ENCODE measurements at places on chromosomes 2 and 18.

DNA sequence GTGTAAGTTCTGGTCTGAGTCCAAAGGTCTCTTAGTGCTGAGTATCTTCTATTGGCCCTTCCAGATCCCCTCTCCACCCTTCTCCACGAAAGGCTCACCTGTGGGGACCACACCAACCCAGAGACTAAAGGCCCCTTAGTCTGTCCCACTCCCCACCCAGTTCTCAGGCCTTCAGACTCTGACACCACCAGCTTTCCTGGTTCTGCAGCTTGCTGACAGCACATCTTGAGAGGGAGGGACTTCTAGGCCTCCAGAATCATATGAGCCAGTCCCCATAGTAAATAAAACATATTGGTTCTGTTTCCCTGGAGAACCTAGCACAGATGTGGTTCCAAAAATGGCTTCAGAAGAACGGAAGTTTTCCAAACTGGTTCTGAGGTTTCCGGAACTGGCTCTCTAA lies 38.5 kb upstream of the KLF11 start:
- DNase-seq, result no peak

DNA sequence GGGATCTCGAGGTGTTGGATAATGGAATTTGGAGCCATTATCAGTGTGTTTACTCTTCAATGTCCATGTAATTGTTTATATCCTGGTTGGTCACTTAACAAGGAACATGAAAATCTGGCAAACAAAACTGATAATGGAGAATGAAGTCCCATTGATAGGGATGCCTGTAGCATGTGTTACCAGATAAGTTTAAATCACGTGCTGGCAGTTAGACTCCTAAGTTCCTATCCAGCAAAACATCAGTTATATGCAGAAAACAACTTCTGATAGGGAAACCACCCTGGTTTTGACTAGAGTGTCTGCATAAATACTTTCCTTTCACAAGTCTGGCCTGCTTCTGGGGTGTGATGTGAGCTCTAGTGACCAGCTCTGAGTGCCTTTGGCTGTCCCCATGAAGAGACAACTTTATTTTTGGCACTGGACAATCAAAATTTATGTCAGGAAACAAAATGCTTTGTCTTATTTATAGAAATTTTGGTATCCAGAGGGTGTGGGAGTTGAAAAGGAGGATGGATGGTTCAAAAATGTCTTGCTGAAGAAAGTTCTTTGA lies 82.0 kb downstream of the FHOD3 start:
- no peak for DNase-seq

GRCh38 chr2:10863837-10864236 lies 47.9 kb upstream of the KCNF1 start:
- no peak for DNase-seq

DNA sequence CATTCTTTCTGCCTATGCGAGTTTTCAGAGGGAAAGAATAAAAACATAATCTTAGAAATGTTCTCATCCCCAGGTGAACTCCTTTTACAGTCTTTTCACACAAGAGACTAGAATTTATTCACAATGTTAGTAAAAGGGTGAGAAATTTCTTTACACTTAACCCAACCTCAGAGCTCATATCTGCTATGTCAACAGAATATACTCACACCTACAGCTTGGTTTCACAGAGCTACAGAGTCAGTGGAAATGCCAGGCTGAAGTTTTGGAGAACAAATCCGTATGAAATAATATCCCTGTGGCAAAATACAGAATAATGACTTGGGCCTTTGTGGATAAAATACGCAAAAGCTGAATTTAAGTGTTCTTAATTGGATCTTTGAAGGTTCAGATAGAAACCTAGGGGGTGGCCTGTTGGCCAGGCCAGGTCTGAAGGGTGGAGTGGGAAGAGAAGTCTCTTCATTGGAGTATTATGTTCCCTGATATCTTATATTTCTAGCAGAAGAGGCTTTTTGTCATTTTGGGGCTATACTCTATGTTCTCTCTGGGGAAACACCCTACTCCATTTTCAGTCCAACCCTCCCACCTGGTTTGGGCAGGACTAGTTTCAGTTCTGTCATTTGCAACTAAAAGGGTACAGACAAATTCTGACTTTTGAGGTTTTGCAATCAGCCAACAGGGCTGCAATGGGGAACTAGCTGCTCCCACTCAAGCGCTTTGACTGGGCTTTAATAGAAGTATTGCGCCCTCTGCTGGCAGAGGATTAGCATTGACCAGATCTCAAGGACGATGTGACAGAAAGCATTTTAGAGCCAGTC lies 25.7 kb downstream of the FBXO48 start:
- DNase-seq, result peak; percentile 62

GRCh38 chr2:237025090-237025865 lies 60.4 kb upstream of the COPS8 start:
- no peak for DNase-seq

DNA sequence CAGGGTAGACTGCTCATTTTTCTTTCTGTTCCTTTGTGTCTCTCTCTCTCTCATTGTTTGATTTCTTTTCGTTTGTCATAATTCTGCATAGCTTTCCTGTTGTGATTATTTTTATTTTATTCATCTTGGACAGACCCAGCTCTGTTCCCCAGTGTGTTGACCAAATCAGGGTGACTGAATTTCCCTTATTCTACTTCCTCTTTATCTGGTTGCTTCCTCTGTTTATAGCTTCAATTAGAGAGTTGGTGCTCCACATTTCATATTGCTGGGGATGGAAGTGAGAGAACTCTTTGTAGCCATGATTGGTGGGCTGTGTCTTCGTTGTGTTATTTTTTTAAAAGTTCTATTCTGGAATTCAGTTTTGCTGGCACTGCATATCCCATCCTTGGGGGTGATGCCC lies 19.1 kb downstream of the PROKR1 start:
- DNase-seq, result no peak

- DNase-seq, result no peak
Measured at GRCh38 chr2:3377279-3377611, 373 bp downstream of the EIPR1 start.

- no peak for DNase-seq
Measured at GRCh38 chr2:230184727-230185578, 34.8 kb downstream of the SP110 start.

DNA sequence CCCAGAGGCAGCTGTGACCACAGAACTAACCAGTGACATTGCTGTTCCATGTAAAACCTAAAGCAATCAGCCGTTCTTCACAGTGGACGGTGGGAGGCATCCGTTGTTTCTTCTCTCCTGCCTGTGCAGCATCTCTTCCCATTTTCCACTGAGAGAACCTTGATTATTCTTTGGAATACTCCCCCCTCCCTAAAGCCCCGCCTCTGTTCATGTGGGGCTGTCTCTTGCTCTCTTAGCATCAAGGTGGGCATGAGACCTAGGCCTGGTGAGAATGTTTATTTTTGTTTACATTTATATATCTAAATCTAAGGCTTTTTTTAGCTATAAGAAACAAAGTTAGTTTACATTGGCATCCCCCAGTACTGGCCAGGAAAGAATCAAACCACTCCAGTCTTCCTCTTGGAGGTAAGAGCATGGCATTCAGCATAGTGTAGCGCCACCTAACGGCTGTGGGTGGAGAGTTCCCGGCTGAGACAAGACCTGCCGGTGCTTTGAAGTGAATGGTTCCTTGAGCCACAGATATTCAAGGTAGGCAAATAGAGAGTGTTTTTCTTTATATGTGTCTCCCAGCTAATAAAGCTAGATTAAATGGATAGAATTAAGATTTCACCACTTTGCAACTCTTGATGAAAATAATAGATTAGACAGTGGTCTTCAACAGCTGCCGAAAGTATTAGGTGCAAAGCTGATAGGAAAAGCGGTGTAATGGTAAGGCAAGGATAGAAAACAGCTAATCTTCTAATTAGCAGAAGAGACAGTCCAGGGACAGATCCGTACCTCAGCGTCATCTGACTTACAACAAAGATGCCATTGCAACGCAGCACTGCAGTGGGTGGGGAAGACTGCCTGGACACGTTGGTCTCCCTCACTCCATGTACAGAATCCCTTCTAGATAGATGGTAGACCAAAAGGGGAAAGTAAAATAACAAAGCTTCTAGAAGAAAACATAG lies 219.6 kb upstream of the RAB12 start:
- no peak for DNase-seq

DNA sequence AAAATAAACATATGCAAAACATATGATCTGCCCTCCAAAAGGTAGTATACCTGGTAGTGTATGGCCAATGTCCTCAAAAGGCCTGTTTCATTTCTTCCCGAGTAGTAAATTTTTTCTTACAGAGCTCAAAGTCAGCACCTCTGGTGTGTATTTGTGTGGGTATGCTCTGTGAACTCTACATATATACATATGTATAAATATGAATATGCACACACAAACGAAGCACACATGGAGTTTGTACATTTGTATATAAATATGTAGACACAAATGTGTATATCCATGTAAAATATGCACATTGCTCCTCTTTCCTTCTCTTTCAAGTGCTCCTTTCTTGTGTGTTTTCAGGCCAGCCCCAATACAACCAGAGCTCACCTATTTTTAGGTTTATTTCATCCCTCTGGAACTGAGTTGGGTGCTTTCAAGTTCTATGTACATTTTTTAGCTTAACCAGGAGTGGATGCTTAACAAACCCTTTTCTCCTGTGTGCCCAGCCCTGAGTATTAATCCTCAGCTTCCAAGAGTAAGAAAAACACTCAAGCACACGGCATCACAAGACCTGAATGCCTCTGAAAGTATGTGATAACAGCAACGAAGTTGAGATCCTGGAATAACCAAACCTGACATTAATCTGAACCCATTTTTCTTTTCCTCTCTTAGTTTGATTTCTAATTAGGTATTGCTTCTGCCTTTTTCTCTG lies 12.2 kb upstream of the GALNT5 start:
- no peak for DNase-seq

GRCh38 chr2:127343277-127343676 lies 44.5 kb downstream of the MAP3K2 start:
- DNase-seq, result no peak

GRCh38 chr2:108324531-108325255 lies 36.0 kb downstream of the SULT1C2 start:
- DNase-seq, result no peak

GRCh38 chr18:58499527-58500221 lies 129.2 kb downstream of the ALPK2 start:
- DNase-seq, result no peak

DNA sequence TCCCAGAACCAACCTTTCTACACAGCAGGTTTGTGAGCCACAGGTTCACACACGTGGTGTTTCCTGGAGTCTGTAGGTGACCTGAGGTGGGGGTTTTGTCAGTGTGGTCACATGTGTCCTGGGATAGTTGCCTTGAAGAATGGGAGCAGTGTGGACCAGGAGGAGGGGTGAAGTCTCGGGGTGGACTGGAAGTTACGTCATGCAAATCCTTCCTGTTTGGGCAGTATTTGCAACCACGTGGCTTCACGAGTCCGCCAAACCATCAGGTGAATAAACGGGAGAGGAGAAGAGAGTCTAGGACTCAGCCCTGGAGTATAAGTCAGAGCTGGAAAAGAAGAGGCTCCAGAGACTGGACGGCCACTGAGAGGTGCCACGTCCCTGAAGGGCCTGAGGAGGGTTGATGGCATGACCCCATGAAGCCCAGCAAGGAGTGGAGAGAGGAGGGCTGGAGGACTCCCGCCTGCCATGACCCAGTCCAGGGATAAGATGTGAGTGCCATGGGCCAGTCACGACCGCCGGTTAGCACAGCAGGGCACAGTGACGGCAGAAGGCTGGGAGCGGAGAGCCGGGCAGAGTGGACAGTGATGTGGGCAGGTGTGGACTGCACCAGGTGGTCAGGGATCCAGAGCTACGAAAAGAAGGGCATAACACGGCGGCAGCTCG lies 16.5 kb downstream of the LPIN1 start:
- DNase-seq, result no peak

DNA sequence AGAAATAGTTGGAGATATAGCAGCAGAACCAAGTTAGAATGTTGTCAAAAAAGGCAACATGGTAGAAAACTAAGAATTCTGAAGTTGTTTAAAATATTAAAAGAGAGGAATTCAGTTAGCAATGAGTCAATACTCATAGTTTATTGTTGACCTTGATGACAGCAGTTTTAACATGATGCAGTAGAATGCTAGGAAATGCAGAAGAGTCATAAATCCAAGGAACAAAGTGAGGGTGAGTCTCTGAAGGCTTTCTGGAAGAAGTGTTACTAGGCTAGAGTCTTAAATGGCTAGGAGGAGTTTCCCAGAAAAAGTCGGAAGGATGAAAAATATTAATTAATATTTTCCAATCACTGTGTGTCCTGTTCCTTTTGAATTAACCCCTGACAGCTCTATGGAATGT lies 807.3 kb downstream of the TSN start:
- no peak for DNase-seq

DNA sequence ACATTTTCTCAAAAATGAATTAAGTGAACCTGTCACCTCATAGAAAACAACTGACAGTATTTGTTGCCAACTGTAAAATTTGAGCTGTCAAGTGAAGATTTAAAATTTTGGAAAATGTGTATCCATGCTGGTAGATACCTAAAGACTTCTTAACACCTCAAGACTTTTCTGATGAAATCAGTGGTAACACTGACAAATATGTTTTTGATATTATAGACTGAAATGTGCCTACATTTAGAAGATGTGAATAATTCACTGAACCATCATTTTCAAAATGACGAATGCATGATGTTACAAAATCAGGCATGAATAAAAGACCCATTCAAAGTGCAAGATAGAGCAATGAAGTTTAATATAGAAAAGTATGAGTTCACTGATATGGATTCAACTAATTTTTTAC lies 51.5 kb upstream of the ASPRV1 start:
- no peak for DNase-seq

GRCh38 chr18:34592961-34593382 lies 117.1 kb upstream of the DTNA start:
- no peak for DNase-seq

DNA sequence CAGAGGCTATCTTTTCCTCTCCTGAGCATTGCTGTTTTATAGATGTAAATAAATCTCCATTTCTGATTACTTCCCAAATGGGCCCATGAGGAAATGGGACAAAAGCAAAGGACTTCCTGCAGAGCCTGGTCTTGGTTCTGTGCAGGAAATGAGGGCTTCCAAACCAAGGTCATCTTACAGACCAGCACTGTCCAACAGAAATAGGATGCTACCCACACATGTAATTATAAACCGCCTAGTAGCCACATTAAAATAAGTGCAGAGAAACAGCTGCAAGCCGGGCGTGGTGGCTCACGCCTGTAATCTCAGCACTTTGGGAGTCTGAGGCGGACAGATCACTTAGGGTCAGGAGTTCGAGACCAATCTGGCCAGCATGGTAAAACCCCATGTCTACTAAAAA lies 6.2 kb downstream of the TTL start:
- no peak for DNase-seq
